GM13977 (cell line): ENCODE measurements at places on chromosomes 6 and 20.

DNA sequence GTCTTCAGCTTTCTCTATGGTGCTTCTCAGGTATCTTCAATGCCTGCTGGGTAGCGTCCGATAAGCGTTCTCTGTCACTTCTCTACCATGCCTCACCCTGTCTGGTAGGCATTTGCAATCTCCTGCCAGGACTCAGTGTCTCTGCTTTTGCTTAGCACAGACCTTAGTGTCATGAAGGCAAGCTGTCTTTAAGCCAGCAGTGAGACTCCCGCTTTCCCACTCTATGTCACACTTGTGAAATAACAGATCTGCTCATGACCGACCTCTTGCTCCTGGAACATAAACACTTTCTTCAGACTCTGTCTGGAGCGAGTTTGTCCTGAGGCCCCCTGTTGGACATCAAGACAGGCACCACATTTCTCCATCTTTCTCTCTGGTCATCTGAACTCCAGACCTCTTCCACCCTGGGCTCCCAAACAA lies 17.0 kb downstream of the ADGRB3 start:
- no peak for DNase-seq

DNA sequence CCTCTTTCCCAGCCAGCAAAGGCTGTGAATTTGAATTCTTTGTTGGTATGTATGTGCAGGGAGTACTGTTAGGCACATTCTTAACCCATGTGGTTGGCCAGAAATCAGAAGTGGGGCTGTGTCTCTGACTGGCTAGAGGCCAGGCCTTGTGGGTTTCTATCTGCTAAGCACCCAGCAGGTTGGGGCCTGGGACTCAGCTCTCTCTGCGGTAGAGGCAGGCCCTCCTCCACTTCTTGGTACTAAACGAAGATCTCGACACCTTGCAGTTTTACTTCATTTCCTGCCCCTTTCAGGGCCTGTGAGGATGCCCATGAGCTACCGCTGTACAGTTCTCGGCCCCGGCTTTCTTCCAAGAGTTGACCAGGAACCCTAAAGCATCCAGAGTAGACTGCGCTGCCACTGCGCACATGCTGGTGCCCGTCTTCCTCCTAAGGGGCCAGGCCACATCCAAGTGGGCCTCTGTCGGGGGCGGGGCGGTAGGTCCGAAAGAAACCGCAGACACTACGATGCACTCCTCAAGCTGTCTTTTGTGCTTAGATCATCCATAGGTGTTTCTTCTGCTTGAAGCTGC lies 51.1 kb downstream of the TCP11 start:
- peak; percentile 37 for DNase-seq

GRCh38 chr6:157438611-157439111 lies 57.7 kb downstream of the ZDHHC14 start:
- DNase-seq: no peak

DNA sequence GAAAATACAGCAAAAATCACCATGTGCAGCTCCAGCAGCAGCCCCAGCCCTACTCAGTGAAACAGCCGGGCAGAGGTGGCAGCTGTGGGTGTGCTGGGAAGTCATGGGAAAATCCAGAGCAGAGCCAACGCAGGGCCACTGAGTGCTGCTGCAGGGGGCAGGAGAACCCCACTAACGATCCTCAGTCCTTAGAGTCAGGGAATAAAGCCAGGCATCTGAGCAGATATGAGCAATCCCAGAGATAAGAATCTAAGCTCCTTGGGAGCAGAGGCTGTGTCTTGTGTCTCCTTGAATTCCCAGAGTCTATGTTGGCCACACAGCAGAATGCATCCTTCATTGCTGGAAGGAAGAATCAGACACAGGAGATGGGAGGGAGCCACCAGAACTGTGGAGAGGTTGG lies 493.1 kb upstream of the MAP3K7 start:
- no peak for DNase-seq

GRCh38 chr6:119027465-119027864 lies 51.0 kb downstream of the FAM184A start:
- no peak for DNase-seq

- no peak for DNase-seq
Observed at GRCh38 chr6:113843500-113844073, 13.6 kb upstream of the MARCKS start.

GRCh38 chr20:19256085-19256484 lies 43.6 kb downstream of the SLC24A3 start:
- DNase-seq: no peak

DNA sequence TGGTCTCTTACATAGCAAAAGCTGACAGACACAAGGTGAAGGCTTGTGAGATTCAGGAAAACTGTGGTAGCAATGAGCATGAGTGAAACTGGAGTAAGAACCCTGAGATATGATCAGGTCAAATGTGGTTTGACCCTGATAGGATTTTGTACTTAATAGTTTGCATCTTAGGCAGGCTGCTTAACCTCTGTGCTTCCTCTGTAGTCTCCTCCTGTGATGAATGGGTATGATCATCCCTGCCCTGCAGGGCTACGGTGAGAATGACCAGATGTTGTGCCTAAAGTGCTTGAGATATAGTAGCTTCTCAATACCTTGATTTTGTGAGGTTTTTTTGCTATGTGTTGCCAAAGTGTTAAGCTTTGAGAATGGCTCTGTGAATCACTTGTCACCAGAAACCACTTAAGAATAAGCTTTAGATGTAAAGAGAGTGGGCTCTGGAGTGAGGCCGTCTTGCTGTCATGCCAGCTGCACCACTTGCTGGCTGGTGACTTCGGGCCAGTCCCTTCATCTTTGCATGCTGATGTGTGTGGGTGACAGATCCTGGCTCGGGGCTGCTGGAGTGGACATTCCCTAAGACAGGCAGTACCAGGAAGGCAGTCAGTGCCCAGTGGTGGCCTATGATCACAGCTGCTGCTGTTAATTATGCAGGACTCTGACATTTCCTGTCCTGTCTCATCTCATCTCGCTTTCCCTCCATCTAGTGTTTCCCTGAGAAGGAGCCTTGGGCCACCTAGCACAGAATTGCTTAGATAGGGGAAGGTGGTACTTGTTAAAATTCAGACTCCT lies 254.7 kb downstream of the NFATC2 start:
- DNase-seq: no peak

- DNase-seq: peak; percentile 6
Observed at GRCh38 chr6:33329058-33329457, 11.5 kb upstream of the ZBTB22 start.

GRCh38 chr6:130105996-130106704 lies 87.8 kb downstream of the L3MBTL3 start:
- no peak for DNase-seq
